IMR-90 (cell line): ENCODE measurements at places on chromosomes 13 and 19. TPM values are rescaled to one million over a fixed set of nuclear protein-coding genes. Genes with fewer than 3 reads are reported as not detected.

The MRPL57 gene
- polyA plus RNA-seq = 8.0 and 14.2 TPM in 2 replicates

The SLC8A2 gene
- 0.05 and 0.10 TPM in 2 replicates for polyA plus RNA-seq

GRCh38 chr13:40342461-40342860, 324.0 kb downstream of the FOXO1 start:
- H3K4me3 ChIP-seq = no peak overlapping the region
- DNase-seq = no peak
- no peaks in the 10 kb centered on the region for H3K4me1 ChIP-seq
- no peaks in the 10 kb centered on the region for H3K27me3 ChIP-seq
- H3K36me3 ChIP-seq = no peaks in the 10 kb centered on the region

GRCh38 chr13:110108348-110109139, 198.4 kb downstream of the COL4A1 start:
- peak; percentile 88 for DNase-seq
- H3K27me3 ChIP-seq = no peaks in the 10 kb centered on the region
- H3K27ac ChIP-seq = no peak overlapping the region
- H3K4me1 ChIP-seq = peaks cover 18% of the 10 kb centered on the region
- no peak overlapping the region for H3K4me3 ChIP-seq
